ENCODE measurements at places on chromosomes 3 and 15.

DNA sequence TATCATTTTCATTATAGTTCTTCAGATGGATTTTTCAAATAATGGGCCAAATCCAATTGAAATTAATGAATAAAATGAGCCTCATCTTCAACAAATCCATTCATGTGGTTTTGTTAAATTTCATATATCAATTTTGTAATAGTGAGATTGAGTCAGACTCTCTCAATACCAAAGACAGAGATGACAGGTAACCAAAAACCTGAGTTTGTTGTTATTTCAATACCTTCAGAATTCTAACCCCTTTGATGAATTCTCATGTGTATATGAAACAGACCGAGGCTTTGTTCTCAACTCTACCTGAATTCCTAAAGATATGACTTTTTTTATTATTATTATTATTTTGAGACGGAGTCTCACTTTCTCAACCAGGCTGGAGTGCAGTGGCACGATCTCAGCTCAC is 92.8 kb downstream of the FOXP1 start:
- peaks cover 7% of the 10 kb centered on the region for H3K36me3 ChIP-seq
- DNase-seq = no peak
- no peak overlapping the region for H3K27ac ChIP-seq
- H3K27me3 ChIP-seq = peaks cover 3% of the 10 kb centered on the region

DNA sequence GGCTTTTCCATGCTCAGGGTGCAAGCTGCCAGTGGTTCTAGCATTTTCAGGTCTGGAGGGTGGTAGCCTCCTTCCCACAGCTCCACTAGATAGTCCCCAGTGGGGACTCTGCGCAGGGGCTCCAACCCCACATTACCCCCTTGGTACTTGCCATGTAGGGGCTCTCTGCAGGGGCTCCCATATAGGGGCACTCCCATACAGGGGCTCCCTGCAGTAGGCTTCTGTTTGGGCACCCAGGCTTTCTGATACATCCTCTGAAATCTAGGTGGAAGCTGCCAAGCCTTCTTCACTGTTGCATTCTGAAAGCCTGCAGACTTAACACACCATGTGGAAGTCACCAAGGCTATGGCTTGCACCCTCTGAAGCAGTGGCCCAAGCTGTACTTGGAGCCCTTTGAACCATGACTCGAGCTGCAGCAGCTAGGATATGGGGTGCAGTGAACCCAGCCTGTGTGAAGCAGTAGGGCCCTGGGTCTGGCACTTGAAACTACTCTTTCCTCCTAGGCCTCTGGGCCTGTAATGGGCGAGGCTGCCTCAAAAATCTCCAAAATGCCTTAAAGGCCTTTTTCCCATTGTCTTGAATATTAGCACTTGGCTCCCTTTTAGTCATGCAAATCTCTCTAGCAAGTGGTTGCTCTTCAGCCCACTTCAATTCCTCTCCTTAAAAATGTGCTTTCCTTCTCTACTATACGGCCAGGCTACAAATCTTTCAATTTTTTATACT is 96.4 kb downstream of the TPRA1 start:
- peaks cover 4% of the 10 kb centered on the region for H3K27me3 ChIP-seq
- H3K4me1 ChIP-seq = no peaks in the 10 kb centered on the region
- H3K36me3 ChIP-seq = peaks cover 5% of the 10 kb centered on the region
- H3K4me3 ChIP-seq = no peak overlapping the region

- H3K27me3 ChIP-seq = no peaks in the 10 kb centered on the region
- no peaks in the 10 kb centered on the region for H3K36me3 ChIP-seq
- DNase-seq = no peak
- no peak overlapping the region for H3K27ac ChIP-seq
- H3K4me3 ChIP-seq = no peak overlapping the region
Measured at GRCh38 chr15:92294759-92295158, 98.9 kb upstream of the ST8SIA2 start.

- H3K27ac ChIP-seq = no peak overlapping the region
- DNase-seq = no peak
- H3K4me3 ChIP-seq = no peak overlapping the region
- peaks cover 3% of the 10 kb centered on the region for H3K4me1 ChIP-seq
- no peaks in the 10 kb centered on the region for H3K27me3 ChIP-seq
- no peaks in the 10 kb centered on the region for H3K36me3 ChIP-seq
Measured at GRCh38 chr3:115270849-115271248, 123.8 kb upstream of the ZBTB20 start.

GRCh38 chr3:184177331-184177731 is 2.7 kb downstream of the AP2M1 start:
- no peak overlapping the region for H3K27ac ChIP-seq
- peak overlapping the region; percentile 75 for H3K4me3 ChIP-seq
- peak; percentile 56 for DNase-seq
- H3K27me3 ChIP-seq = peaks cover 10% of the 10 kb centered on the region
- H3K4me1 ChIP-seq = peaks cover 19% of the 10 kb centered on the region
- H3K36me3 ChIP-seq = peaks cover 5% of the 10 kb centered on the region

GRCh38 chr3:192917028-192917403 is 640 bp downstream of the MB21D2 start:
- peak overlapping the region; percentile 99 for H3K4me3 ChIP-seq
- H3K27me3 ChIP-seq = peaks cover 14% of the 10 kb centered on the region
- DNase-seq = peak; percentile 53
- H3K36me3 ChIP-seq = no peaks in the 10 kb centered on the region
- peaks cover 44% of the 10 kb centered on the region for H3K4me1 ChIP-seq
- peak overlapping the region; percentile 98 for H3K27ac ChIP-seq

DNA sequence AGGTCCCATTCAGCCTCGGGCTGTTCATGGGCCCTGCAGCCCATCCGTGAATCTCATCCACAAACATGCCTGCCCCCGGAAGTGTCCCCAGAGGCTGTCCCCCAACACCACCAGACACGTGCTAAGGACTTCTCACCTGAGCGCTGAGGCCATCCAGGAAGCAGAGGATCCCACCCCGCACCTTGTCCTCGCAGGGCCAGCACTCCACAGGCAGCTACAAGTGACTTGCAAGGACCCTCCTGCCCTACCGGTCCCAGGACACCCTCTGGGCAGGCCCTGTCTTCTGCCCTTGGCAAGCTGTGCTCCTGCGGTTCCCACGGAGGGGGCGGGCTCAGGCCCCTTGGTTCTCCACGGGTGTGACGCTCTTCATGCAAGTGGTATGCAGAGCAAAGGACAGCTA is 146.0 kb downstream of the NUP210 start:
- peaks cover 7% of the 10 kb centered on the region for H3K27me3 ChIP-seq
- no peaks in the 10 kb centered on the region for H3K36me3 ChIP-seq
- H3K4me1 ChIP-seq = peaks cover 10% of the 10 kb centered on the region
- no peak overlapping the region for H3K4me3 ChIP-seq
- peak; percentile 7 for DNase-seq
- no peak overlapping the region for H3K27ac ChIP-seq
